Activated CD4-positive, alpha-beta T cell treated with anti-CD3 and anti-CD28 coated beads, Interleukin-2, amount 50 U/mL, for 48 hours (primary cell): ENCODE measurements at places on chromosomes 5 and 9.

GRCh38 chr5:133404724-133405123, 207.6 kb downstream of the FSTL4 start:
- no peak for DNase-seq

GRCh38 chr5:173454361-173454735, 126.1 kb upstream of the STC2 start:
- DNase-seq = no peak

DNA sequence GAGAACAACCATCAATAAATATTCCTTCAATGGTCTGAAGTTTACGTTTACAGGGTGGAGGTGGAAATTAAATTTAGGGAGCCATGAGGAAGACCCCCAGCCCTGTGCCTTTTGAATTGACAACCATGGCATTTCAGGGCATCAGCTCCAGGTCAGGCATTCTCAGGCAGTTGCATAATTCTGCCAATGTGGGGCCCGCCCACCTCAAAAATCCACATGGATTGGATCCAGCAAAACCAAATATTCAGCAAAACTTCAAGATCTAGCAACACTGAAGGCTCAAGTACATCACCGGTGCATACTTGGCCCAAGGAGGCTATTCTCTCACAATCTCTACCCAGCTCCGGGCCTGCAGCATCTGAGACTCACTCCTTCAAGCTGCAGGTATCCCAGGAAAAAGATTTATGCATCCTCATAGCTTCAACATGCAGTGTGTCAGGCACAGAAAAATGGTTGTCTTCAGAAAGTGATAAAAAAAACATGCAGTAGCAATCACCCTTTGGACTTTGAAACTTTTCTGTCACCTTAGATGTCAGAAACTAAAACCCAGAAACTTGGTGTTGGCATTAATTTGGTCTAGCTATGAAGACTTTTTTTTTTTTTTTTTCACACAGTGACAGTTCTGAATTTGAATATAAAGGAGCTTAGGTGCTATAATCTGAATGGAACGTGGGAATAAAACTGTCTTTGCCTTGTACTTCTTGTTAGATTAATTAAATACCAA, 21.4 kb upstream of the ANXA2R start:
- DNase-seq = no peak

GRCh38 chr9:132946631-132947295, 2.3 kb upstream of the TSC1 start:
- DNase-seq = no peak

GRCh38 chr9:70609542-70610286, 195.3 kb upstream of the KLF9 start:
- no peak for DNase-seq

DNA sequence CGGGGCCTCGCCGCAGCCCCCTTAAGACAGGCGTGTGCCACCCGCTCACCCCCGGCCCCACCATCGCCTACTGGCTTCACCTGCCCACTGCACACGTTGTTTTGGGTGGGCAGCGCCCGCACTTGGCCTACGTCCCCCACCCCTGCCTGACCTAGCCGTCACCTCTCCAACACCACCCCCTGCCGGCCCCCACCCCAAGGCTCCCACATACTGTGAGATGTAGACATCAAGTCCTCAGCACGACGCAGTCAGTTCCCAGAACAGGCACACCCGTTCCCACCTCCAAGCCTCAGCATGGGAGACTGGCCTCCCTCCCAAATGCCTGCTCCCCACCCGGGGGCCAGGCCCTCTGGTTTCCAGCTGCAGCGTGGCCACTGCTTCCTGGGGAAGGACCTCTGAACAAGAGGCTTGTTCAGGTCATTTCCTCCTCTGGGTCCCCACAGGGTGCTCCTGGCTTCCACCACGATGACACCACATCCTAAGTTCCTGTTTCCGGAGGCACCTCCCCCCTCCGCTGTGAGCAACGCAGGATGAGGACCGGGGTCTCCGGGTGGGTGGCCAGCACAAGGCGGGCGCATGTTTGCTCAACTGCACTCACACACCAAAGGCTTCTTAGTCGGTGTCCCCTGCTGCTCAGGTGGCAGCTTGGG, 11.3 kb downstream of the DBN1 start:
- DNase-seq = no peak

- no peak for DNase-seq
Observed at GRCh38 chr5:102049517-102049916, 246.6 kb downstream of the SLCO4C1 start.
